ENCODE measurements at places on chromosomes 3 and 15.

DNA sequence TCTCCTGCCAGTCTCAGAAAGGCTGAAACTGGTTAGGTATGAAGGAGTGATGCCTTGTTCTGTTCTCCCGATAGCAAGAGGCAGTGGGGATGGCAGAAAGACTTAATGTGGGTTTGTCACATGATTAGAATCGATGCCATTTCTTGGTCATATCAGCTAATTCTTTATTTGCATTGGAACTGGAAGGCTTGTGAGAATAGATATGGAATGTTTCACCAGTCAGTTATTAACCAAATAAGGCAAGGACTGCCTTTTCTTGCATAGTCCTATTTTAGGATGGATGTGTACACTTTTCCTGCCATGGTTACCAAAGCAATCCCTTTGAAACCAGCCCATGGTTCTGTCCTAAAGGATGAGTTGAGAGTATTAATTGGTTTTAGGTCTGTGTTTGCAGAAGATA is 33.7 kb downstream of the FILIP1L start:
- no peak for DNase-seq

GRCh38 chr15:40354408-40355171 is 3.4 kb upstream of the DISP2 start:
- peak; percentile 16 for DNase-seq

DNA sequence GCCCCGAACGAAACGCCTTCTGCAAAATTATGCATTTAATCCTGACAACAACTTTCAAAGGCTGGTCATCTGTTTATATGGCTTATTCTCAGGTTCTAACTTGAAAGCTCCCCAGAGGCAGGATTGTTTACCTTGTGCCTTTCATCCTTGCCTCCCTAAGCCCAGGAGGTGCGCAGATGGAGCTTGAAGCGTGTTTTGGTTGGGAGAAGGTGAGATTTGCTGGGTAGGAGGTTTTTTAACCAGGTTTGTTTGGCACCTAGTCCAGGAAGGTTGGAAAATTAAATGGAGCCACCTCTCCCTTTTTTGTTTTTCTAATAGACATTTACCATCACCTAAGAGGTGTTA is 675 bp downstream of the TSEN2 start:
- DNase-seq: no peak

DNA sequence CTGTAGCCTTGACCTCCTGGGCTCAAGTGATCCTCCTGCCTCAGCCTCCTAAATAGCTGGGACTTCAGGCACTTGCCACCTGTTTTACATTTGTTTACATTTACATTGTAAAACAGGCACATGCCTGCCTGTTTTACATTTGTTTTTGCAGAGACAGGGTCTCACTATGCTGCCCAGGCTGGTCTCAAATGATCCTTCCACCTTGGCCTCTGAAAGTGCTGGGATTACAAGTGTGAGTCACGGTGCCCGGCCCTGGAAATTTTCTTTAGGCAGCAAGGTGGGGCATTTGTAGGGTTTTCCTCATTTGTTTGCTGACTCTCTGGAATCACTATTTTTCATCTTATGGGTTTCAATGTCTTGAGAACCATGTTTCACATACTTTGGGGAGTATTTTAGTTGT is 25.0 kb downstream of the PIF1 start:
- DNase-seq: no peak

DNA sequence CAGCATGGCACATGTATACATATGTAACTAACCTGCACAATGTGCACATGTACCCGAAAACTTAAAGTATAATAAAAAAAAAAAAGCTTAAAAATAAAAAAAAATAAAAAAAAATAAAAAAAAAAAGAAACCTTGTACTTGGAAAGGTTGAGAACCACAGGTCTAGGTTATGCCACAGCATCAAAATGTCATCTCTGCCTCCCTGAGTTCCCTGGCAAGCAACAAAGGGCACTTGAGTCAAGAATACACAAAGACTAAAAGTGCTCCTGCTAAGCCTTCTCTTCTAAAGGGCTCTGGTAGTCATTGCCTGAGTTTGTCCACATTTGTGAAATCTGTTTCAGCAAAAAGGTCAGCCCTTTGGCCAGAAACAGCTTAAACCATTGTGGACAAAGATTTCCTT is 395.8 kb upstream of the CCDC54 start:
- no peak for DNase-seq

DNA sequence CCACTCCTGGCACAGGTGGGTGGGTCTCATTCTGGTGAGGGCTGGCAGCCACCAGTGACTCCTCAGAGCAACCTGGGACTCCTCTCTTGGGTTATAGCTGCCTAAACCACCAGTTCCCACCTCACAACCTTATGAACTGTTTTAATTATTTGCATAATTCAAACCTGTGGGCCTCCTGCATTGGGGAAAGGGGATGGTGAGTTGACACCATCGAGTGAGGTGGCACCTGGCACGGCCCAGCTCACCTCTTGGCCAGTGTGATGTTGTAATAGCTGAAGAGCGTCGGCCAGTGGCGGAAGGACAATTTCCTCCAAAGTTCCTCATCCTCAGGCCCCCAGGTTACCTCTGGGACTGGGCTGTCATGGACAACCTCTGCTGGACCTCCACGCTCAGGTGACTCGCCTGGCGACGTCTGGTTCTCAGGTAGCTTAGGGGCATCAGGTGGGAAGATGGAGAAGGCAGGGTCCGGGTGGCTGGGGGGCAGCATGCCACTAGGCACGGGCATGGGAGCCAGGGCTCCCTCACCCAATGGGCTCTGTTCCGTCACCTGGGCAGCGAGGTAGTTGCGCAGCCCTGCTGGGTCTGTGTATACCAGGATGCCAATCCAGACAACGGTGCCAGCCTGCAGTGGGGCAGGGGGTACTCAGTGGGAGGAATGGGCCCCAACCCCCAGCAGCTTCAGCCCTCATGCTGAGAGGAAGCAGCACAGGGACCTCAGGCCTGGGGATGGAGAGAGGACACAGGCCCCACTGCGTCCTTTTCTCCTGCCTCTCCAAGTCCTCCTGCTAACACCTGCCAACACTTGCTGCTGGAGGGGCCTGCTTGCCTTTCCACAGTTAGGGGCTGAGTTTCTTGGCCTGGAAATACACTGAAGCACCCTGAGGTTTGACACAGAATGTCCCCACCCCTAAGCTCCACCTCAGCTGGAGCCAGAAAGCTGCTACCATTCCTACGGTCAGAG is 38.5 kb downstream of the PTPN23 start:
- no peak for DNase-seq

DNA sequence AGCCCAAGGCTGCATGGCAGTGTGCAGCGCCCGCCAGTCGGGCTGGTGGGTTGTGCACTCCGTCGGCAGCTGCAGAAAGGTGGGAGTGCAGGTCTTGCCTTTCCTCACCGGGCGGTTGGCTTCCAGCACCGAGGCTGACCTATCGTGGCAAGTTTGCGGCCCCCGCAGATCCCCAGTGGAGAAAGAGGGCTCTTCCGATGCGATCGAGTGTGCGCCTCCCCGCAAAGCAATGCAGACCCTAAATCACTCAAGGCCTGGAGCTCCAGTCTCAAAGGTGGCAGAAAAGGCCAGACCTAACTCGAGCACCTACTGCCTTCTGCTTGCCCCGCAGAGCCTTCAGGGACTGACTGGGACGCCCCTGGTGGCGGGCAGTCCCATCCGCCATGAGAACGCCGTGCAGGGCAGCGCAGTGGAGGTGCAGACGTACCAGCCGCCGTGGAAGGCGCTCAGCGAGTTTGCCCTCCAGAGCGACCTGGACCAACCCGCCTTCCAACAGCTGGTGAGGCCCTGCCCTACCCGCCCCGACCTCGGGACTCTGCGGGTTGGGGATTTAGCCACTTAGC is 4.3 kb downstream of the ISL2 start:
- DNase-seq: no peak

DNA sequence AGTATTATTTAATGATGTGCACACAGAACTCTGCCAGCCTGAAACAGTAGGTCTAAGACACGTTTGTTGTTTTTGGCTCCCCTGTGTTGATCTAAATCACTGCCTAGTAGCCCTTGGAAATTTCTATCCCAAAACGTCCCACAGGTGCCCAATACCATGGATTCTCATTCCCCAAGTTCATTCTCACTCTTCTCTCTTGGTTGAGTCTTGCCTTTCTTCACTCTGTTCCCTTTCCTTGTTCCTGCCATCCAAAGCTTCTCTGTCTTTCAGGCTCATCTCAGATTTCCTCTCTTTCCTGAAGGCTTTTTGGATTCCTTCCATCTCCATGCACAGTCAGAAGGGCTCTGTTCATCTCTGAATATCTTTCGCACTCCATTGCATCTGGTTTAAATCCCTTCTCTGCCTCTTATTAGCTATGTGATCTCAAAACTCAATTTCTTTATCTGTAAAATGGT is 54.2 kb downstream of the PPARG start:
- no peak for DNase-seq

GRCh38 chr3:23547905-23548650 is 257.7 kb upstream of the UBE2E1 start:
- DNase-seq: no peak

GRCh38 chr3:12454816-12455121 is 29.5 kb upstream of the TSEN2 start:
- DNase-seq: peak; percentile 20

- no peak for DNase-seq
Measured at GRCh38 chr3:136343873-136344555, 93.9 kb downstream of the PCCB start.

- DNase-seq: peak; percentile 19
Measured at GRCh38 chr3:183698318-183698751, 738 bp downstream of the YEATS2 start.

DNA sequence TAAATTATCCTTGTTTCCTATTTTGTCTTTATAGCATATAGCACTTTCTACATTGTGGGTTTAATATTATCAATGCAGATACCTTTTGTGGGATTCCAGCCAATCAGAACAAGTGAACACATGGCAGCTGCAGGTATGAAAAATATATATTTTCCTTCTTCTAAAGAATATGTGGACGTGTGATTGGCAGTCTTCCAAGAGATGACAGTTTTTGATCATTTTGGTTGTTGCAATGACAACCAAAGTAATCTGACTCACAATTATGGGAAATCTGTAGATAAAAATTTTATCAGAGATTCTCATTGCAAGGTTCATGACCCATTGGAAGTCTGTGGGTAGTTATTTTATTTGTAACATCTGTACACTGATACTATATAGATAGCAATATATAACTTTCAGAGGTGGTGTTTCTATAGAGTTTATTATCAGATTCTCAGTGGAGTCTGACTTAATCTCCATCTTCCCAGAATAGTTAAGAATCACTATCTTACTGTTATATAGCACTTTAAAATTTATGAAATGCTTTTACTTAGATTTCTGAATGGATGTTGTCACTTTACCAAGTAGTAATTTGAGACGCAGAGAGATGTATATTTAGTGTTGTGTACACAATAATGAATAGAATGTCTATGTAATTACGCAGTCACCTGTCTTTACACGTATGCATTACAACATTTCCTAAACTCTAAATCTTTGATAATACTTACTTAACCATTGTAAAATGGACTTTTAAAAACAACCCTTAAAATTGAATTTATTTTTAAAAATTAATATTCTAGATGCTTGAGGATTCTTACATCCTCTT is 82.5 kb downstream of the STT3B start:
- DNase-seq: no peak

GRCh38 chr15:38853608-38854007 is 289.0 kb upstream of the RASGRP1 start:
- no peak for DNase-seq

- DNase-seq: no peak
Measured at GRCh38 chr3:62727536-62727935, 147.7 kb downstream of the CADPS start.

DNA sequence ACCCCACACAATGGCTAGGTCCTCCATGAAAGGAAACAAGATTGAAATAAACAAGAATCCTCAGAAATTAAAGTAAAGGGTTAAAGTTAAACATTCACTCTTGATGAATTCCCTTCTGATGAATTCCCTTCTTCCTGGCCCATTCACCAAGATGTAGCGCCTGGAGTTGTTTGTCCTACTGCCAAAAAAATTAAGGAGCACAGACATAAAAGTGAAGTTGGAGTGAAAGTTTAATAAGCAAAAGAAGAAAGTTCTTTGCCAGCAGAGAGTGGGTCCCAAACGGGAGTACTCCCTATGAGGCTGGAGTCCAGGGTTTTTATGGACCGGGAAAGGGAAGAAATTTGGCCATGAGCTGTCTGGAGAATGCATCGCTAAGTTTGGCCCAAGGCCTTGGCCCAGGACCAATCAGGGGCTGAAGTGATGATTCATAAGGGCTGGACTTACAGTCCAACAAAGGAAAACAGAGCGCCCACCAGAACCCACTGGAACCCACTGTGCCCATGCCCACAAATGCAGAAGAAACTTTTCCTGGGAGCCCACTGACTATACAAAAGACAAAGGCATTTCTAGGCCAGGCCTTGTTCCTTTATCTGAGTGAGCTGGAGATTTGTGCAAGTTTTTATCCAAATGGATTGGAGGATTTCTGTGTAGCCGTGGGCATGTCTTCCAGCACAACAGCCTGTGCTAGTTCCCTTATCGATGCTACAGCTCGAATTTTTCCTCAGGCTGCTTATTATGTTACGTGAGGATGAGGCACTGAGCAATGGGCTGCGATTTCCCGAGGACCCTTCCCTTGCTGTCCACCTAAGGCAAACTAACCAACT is 1561.6 kb downstream of the OTOL1 start:
- no peak for DNase-seq

GRCh38 chr3:73176941-73177340 is 115.5 kb downstream of the EBLN2 start:
- DNase-seq: no peak

GRCh38 chr3:40681658-40682055 is 156.9 kb downstream of the ZNF621 start:
- DNase-seq: no peak

DNA sequence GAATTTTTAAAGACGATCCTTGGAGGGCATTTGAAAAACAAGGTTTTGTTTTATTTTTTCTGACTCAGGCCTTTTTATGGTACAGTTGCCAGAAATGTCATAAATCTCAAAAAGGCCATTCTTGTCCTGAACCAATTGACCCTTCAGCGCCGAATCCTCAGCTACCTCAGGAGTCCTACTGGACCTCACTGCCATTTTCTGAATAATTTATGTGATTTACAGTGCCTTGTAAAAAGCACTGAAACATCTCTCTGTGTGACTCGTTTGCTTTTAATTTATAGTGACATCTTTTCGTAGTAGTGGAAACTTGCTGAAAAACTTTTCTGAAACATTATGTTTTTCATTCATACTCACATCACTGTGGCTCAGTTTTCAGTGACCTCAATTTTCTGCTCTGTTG is 72.2 kb upstream of the ARL6 start:
- no peak for DNase-seq

- no peak for DNase-seq
Measured at GRCh38 chr3:138381413-138381901, 33.1 kb downstream of the MRAS start.

- no peak for DNase-seq
Measured at GRCh38 chr3:189673535-189673934, 42.3 kb downstream of the TP63 start.

GRCh38 chr15:83107841-83108181 is 366 bp downstream of the TM6SF1 start:
- DNase-seq: no peak

DNA sequence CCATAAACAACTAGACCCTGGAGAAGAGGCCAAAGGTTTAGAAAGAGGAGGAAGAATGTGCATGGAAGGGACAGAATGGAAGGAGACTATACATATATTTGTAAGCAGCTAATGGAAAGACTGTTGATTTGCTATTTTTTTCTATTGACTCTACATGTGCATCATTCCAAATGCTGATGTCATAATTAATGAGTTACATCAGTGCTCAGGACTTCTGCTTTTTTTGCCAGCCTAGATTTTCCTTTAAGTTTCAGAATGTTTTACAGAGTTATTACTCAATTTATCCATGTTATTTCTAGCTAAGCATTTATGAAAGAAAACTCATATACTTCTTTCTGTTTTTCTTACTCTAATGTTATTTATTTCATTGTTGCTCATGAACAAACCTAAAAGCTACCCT is 62.6 kb upstream of the VGLL3 start:
- DNase-seq: no peak
